AG09309 (cell line): ENCODE measurements at places on chromosomes 6 and 20.

DNA sequence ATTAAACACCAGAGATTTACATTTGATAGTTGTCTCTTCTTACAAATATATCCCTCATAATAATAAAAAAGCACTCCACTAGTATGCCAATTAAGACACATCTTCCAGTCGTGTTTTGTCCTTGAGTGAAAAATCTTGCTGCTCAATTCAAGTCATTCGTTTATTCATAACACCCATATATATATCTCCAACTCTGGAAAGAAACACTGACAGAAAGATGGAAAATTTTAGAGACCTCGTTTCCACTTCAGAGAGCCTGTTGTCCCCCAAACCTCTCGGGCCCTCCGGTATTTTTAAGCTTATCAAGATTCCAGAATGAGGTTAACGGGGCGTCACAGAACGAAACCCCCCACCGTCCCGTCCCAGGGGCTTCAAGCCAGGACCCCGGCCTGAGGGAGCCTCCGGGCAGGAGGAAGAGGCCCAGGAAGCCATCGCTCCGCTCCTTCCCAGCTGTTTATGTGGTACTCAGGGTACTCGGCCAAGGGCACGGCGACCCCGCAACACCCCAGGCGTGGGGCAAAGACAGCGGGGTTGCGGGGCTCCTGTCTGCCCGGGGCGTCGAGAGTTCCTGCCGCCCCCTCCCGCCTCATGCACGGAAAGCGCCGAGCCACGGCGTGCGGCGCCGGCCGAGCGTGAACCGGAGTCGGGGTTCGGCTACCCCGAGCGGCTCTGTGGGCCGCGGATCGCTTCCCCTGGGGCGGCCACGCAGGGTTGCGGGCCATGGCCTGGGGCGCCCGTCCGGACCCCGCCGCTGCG, 623 bp upstream of the SNX9 start:
- no peak for DNase-seq

- no peak for DNase-seq
Measured at GRCh38 chr6:134669485-134669884, 280.4 kb downstream of the ALDH8A1 start.

DNA sequence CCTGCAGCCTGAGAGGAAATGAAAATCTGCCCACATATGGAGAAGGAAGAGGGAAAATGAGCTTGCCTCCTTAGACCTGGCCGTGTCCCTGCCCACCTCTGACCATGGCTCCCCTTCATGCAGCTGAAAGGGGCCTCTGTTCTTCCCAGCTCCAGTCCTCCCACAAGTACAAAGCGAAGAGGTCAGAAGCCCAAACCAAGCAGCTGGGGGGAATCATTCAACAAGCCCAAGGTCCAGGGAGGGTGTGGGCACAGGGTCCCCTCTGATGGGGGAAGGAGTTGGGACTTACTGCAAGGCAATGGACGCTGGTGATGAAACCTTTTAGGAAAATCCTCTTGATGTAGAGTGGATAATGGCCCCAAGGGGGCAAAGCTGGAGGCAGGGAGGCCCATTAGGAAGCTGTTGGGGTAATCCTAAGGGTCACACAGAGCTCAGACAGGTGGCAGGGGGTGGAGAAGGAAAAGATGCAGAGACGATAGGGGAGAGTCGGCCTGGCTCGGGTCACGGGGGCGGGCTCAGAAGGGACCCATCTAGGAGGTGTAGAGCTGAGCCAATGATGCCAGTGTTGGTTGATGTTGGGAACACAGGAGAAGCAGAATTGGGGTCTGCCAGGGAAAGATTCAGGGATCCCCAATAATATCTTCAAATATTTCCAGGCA, 16.1 kb upstream of the GRM4 start:
- no peak for DNase-seq

DNA sequence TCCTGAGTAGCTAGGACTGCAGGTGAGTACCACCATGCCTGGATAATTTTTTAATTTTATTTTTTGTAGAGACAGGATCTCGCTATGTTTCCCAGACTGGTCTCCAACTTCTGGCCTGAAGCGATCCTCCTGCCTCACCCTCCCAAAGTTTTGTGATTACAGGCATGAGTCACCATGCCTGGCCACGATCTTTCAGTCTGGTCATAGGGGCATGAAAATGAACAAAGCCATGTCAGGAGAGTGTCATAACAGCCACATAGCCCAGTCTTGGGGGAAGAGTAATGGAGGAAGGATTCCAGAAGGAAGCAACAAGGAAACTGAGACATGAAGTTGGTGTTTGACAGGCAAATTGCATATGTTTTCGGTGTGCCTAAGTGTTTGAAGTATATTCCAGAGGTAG, 17.0 kb upstream of the SNX3 start:
- DNase-seq, result no peak

DNA sequence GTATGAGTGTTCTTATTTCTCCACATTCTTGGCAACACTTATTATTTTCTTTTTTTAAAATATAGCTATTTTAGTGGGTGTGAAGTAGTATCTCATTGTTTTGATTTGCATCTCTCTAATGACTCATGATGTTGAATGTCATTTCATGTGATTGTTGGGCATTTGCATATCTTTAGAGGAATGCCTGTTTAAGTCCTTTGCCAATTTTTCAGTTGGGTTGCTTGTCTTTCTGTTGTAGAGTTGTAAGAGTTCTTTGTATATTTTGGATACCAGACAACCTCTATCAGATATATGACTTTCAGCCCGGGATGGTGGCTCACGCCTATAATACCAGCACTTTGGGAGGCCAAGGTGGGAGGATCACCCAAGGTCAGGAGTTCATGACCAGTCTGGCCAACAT, 5.1 kb upstream of the POPDC3 start:
- no peak for DNase-seq

- no peak for DNase-seq
Measured at GRCh38 chr6:109053336-109053735, 41.3 kb downstream of the SESN1 start.

- no peak for DNase-seq
Measured at GRCh38 chr6:123770247-123770949, 33.3 kb upstream of the NKAIN2 start.

GRCh38 chr6:42369568-42369967, 82.2 kb downstream of the TRERF1 start:
- DNase-seq, result no peak

- no peak for DNase-seq
Measured at GRCh38 chr20:36736451-36737182, 9.3 kb downstream of the NDRG3 start.

- no peak for DNase-seq
Measured at GRCh38 chr6:138509371-138509770, 10.1 kb upstream of the NHSL1 start.

GRCh38 chr6:50025258-50025657, 3.5 kb upstream of the DEFB110 start:
- no peak for DNase-seq

GRCh38 chr6:107704347-107705013, 119.6 kb downstream of the SCML4 start:
- no peak for DNase-seq

DNA sequence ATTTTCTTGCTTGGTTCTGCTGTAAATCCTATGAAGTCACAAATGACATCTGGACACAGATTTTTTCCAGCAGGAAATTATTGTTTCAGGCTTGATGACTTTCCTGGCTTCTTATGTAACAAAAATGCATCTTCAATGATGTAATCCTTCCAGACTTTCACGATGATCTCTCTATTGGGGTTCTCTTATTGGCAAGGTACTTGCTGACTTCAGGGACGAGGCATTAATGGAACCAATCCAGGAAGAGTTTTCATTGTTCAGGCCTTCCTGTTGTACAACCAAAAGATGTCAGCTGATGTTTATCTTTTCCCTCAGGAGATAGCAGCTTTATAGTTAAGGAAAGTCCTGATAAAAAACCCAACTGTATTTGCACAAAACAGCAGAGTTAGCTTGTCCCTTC, 118.5 kb upstream of the MMS22L start:
- DNase-seq, result no peak

GRCh38 chr6:31010393-31011060, at the start of gene MUC22:
TSS of gene MUC22 (plus strand) at chr6:31010474. CDS start at chr6:31010707, 233 bp downstream.
- peak; percentile 8 for DNase-seq

GRCh38 chr6:18551228-18551627, 164.1 kb downstream of the RNF144B start:
- peak; percentile 75 for DNase-seq

DNA sequence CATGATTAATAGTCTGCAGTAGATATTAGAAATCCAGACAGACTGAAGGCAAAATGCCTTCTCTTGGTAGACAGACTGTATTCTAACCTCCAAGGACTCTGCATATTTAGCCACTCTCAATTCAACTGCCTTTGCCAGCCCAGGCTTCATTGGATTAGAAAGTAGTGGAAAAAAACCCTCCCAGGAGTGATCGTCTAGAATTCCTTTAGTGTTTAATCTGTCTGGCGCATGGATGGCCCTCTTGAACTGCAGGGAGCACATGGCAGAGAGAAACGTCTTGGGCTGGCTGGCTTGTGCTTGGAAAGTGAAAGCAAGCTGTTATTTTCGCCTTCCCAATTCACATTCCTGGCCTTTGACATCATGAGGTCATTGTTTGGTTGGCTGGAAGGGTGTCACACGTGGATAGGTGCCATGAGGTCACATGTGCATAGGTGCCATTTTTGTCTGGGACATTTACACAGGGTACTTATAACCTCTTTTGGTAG, 30.9 kb upstream of the NEDD9 start:
- DNase-seq, result no peak

DNA sequence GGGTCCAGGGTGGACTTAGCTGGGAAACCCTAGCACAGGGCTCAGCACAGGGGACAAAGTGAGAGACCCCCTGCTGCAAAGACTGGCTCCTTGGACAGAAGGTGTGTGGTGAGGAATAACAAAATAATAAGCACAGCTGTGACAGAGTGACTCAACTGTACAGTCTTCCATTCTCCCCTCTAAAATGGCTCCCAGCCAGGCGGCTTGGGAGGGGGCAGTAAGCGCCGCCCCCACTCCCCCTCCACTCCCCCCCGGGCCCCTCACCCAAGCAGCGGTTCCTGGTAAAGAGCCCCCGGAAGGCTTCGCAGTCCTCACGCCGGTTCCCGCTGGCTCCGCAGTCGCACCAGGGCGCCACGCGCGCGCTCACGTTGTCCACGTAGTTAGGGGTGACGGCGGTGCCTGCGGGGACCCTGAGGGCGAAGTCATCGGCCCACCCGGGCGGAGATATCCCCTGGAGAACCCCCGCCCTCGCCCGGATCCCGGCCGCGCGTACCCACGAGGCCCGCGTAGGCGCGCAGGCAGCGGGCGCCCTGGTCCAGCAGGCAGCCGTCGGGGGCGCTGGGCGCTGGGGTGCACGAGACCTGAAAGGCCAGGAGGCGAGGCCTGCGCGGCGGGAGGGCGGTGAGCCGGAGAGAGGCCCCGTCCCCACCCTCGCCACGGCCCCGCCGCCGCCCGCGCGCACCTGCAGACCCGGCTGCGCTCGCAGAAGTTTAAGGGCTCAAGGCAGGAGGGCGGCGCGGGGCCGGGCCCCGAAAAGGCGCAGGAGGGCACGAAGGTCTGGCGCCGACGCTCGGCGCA, 2.7 kb downstream of the GFRA4 start:
- no peak for DNase-seq

GRCh38 chr20:13990465-13990864, at the start of gene SEL1L2:
TSS of gene SEL1L2 (minus strand) at chr20:13990614. CDS start at chr20:13990534, 80 bp downstream.
- DNase-seq, result no peak
